ENCODE measurements at places on chromosomes 2 and 18.

DNA sequence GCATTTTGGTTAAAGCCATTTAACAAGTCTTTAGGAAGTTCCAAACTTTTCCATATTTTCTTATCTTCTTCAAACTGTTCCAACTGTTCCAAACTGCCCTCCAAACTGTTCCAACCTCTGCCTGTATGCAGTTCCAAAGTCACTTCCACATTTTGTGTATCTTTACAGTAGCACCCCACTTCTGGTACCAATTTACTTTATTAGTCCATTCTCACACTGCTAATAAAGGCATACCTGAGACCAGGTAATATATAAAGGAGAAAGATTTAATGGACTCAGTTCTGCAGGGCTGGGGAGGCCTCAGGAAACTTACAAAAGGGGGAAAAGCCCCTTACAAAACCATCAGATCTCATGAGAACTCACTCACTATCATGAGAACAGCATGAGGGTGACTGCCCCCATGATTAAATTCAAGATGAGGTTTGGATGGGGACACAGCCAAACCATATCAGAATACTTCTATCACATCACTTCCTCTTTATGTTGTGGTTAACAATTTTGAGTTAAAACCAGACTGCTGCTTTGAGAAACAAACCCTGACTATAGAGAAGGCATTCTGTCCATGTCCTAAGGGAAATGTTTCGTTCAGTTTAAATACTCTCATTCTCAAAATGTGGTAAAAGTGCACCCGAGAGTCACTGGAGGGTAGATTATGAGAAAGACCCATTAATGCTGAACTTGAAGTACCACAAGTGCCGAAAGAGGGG, 11.0 kb downstream of the IL18R1 start:
- DNase-seq = no peak

GRCh38 chr2:46967990-46968647, 52.5 kb upstream of the MCFD2 start:
- DNase-seq = peak; percentile 79

DNA sequence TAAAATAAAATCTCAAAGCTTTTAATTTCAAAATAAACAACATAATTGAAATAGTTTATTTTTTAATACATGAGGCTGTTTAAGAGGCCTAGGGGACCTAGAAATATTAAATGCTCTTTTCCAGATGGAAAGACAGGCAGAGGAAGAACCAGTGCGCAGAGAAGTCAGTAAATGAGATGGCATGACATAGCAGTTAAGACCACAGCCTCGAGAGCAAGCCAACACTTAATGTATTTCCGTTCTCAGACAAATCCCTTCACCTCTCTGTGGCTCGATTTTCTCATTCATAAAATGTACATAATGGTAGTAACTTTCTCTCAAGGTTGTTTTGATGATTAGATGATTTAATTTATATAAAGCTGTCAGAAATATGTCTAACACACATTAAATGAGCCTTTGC, 405.1 kb upstream of the CWC22 start:
- DNase-seq = no peak

- no peak for DNase-seq
Measured at GRCh38 chr2:178403671-178404306, 47.2 kb downstream of the PRKRA start.

DNA sequence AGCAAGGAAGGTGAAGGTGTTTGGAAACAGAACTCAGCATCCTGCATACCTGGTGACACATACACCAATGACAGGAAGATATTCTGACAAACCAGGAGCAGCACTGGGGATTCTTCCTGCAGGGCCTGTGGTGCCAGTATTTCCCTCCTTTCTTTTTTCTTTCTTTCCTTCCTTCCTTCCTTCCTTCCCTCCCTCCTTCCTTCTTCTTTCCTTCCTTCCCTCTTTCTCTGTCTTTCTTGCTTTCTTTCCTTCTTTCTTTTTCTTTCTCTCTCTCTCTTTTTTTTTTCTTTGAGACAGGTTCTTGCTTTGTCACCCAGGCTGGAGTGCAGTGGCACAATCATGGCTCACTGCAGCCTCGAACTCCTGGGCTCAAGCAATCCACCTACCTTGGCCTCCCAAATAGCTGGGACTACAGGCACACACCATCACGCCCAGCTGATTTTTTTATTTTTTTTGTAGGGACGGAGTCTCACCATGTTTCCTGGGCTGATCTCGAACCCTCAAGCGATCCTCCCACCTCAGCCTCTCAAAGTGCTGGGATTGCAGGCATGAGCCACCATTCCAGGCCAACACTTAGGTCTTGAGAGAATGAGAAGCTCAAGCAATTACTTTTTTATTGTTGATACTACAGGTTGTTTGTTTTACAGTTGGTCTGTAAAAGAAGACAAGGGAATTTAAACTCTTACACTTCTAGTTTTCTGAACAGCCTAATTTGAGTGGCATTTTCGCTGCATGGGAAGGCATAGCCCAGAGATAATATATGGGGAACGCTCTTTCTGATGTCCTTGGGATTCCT, 54.7 kb upstream of the GATA6 start:
- DNase-seq = no peak

DNA sequence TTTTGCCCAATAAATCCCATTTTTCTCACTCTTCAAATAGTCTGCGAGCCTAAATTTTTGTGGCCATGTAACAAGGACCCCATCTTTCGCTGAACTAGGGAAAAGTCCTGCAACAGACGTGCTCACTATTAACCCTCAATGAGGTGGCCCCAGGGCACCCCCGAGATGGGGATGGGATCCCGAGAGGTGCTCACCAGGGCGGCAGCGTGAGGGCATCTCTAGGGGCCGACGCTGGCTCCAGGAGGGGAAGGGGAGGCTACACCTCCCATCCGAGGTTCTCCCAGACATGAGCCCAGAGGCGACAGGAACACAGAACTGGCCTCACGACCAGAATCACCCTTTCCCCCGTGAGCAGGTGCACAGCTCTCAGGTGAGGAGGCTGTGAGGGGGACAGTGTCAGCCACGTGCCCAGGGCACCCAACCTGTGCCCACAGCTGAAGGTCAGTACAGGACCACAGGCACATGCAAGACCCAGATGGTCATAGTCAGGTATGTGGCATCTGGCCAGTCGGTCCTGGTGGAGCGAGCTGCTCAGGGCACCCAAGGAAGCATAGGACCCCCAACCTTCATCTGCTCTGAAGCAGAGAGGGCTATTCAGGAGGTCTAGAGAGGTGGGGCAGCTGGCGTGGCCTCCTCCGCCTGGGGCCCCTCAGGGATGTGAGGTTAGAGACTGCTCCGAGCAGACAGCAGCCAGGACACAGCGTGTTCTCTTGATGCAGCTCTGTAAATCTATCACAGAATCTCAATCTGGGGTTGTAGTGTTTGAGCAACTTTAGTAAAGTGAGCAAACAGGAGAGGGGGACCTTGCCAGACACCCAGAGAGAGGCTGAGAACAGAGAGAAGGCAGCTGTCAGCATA, 62.8 kb downstream of the PXDN start:
- DNase-seq = no peak

DNA sequence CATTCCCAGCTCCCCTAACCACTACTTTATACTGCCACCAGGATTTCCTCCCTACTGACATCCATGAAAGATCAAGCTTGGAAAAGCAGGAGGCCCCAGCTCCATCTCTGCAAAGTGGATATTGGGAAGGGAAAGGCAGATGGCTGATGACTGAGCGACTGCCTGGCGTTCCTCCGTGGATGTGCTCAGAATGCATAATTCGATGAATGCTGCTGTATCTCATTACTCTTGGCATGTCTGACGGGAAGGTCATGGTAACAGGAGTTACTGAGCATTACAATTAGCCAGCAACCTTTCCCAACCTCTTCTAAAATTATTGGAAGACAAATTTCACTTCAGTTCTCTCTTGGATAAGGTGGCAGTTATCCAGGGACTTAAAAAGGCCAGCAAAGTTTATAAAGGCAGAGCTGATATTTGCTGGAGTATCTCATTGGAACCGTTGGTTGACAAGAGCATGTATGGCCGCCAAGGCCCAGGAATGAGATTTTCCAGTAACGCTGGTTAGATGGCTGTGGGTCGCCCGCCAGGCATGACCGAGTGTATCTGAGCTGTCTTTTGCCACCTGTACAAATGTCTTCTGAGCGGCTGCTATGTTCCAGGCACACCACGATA, 34.5 kb downstream of the KCNE4 start:
- DNase-seq = no peak

DNA sequence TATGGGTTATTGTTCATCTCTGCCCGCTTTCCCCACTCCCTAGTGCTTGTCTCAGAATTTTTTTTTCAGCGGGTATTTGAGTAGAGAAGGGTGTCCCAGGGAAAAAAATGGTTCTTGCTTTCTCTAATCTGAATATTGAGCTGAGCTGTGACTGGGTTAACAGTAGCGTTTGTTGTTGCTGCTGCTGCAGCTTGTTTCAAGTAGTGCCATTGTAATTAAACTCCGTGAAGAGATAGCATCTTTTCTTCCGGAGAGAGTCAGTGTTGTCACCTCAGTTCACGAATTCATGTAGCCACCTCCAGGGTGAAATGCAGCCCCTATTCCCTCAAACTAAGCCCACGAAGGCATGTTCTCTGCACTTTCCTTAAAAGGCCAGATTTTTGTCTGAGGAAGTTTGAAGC, 1.5 kb upstream of the AAK1 start:
- peak; percentile 58 for DNase-seq

- DNase-seq = no peak
Measured at GRCh38 chr2:59684116-59684770, 869.2 kb downstream of the BCL11A start.

- no peak for DNase-seq
Measured at GRCh38 chr18:37930640-37931039, 365.0 kb upstream of the CELF4 start.

- no peak for DNase-seq
Measured at GRCh38 chr2:59770651-59771050, 782.8 kb downstream of the BCL11A start.

- DNase-seq = peak; percentile 88
Measured at GRCh38 chr2:71101656-71102055, 28.4 kb downstream of the MCEE start.

DNA sequence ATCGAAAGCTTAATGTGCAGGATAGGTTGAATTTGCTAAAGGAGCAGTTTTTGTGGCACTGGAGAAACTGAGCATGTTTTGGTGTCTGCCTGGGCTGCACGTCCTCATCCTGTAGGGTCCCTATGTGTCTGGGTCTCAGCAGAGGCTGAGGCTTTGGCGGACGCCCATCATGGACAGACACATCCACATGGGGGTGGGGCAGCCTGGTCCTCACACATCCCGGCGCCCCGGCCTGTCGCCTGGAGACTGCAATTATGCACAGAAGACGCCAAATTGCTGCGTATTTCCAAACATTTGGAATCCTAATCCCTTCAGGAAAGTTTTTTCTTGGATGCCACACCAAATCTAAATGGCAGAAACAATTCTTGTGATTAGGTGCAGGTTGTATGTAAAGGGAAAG, 128.2 kb upstream of the TWIST2 start:
- no peak for DNase-seq

DNA sequence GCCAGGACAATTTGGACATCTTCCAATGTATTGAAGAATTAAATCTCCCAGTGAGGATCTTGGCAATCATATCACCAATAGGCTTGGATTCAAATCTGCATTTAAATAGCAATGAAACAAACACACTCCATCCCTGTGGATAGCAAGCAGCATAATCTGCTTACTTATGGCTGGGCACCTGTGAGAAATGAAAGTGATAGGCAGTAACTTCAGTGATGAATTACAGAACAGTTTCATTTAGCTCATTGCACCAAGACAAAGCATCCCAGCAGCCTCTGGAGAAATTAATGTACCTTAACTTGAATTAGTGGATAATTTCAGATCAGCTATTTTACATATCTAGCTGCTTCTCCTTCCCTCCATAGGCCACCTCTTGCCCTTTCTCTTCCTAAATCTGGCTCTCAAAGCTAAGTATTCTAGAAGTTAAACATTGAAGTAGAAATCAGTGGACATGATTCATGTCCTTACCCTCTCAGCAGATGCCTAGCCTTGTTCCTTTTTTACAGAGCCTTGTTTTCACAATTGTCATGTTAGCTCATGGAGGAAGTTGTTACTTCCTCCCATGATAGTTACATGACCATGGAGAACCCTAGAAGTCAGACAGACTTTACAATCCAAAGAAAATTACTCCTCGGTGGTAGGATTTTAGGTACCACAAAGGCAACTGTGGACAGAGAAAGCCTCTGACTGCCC, 88.5 kb upstream of the TACR1 start:
- DNase-seq = no peak

GRCh38 chr2:224893848-224894247, 148.4 kb downstream of the DOCK10 start:
- no peak for DNase-seq

- DNase-seq = peak; percentile 47
Measured at GRCh38 chr2:234305846-234306245, 191.0 kb downstream of the ARL4C start.

DNA sequence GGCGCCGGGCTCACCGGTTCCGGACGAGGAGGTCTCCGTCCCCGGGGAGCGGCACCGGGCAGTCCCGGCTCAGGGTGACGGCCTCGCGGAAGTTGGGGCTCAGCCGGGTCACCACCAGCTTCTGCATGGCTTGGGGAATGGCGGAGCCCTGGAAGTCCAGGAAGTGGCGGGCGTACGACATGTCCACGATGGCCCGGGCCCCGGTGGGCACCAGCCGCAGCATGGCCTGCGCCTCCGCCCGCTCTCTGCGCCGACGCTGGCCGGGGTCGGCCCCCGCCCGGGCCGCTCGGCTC, 157 bp downstream of the PTGR3 start:
- DNase-seq = no peak

DNA sequence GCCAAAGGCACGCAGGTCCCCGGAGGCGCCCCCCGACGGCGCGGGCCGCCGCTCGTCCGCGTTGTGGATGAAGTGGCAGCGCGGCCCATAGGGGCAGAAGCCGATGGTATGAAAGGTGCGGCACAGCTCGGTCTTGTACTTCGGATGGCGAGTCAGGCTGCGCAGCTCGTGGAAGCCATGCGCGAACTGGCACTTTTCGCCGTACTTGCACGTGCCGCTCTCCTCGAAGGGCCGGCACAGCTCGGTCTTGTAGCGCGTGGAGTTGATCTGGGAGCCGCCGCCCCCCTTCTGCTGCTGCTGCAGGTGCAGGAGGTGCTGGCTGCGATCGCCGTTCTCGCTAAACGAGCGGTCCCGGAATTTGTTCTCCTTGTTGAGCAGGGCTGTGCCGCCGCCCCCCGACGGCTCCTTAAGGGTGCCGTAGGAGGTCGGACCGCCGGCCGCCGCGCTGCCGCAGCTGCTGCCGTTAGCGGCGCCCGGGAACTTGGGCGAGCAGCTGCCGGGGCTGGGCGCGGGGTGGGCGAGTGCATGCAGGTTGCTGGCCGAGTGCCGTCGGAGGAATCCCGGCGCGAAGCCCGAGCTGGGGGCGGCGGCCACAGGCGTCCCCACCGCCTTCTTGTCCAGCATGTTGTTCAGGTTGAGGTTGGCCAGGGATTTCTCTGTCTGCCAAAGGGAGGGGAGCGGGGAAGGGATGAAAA, 1.2 kb downstream of the ZFP36L2 start:
- DNase-seq = peak; percentile 68

GRCh38 chr2:224333726-224334482, 68.0 kb downstream of the FAM124B start:
- no peak for DNase-seq

- DNase-seq = no peak
Measured at GRCh38 chr18:41602034-41602433, 353.0 kb upstream of the PIK3C3 start.

- no peak for DNase-seq
Measured at GRCh38 chr2:165847001-165847400, 53.0 kb upstream of the GALNT3 start.
